IPS DF 6.9 (cell line): ENCODE measurements at places on chromosomes 3 and 15.

- H3K4me3 ChIP-seq: no peak overlapping the region
- H3K4me1 ChIP-seq: 0 out of 2 replicates have a peak, but pooled peaks cover 5% of the 10 kb centered on the region
- no peak for DNase-seq
- H3K36me3 ChIP-seq: no peaks in the 10 kb centered on the region
- H3K27me3 ChIP-seq: no peaks in the 10 kb centered on the region
Observed at GRCh38 chr3:126897943-126898342, 85.0 kb upstream of the PLXNA1 start.

GRCh38 chr15:50556642-50557371 is 10.3 kb upstream of the USP50 start:
- no peaks in the 10 kb centered on the region for H3K27me3 ChIP-seq
- H3K36me3 ChIP-seq: no peaks in the 10 kb centered on the region

DNA sequence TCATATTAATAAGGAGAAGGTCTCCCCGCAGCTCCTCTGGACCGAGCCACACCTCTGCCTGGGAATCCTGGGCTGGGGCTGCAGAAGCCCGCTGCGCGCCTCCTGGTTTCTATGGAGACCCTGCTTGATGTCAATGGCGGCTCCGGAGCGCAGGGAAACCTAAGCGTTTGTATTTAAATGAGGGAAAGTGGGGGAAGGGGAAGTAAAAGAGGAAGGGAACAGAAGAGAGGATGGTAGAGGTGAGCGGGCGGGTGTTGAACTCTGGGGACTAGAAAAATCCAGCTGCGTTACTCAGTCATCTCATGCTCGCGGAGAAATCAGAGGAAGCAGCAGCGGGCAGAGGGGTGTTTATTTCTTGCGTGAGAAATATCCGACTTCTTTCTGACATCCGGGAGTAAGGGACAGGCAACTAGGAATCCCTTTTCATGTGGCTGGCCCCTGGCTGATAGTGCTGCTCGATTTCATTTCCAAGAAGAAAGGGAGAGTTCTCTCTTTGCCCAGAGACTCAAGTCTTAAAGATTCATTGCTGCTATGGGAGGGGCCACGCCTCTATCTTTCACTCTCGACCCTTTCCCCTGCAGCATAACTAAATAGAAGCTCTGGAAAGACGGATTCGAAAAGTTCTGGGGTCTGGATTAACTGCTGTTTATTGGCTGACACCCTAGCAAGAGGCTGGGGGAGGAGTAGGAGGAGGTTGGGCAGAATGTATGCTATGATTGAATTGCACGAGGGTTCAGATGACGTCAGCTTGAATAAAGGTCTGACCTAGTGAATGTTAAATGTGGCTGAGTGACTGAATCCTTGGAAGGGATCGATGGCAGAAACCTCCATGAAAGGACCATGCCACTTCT is 110.5 kb upstream of the GAP43 start:
- H3K27ac ChIP-seq: no peak overlapping the region
- H3K27me3 ChIP-seq: no peaks in the 10 kb centered on the region; the same call in 1 of the 2 replicates
- H3K36me3 ChIP-seq: no peaks in the 10 kb centered on the region

- H3K36me3 ChIP-seq: no peaks in the 10 kb centered on the region
- H3K4me1 ChIP-seq: peaks cover 1% of the 10 kb centered on the region; the same call in 1 of the 2 replicates
- no peak overlapping the region for H3K4me3 ChIP-seq
- H3K27me3 ChIP-seq: no peaks in the 10 kb centered on the region
Observed at GRCh38 chr15:63191895-63192618, 2.7 kb downstream of the RAB8B start.

DNA sequence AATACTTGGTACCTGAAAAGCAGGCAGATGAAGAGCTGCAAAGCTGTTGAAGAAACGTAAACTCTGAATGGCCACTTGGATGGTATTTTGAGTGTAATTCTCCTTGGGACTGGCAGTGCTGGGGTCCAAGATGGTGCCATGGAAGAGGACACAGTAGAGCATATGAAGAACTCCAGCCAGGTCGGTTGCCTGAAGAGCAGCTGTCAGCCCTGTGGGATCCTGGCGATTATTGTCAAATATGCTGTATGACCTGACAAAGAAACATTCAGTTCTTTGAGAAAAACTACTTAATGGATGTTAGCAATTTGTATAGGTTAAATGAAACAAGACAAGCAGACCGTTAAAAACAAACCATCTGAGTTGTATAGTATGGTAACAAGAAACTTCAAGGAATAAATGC is 44.8 kb downstream of the ISL2 start:
- no peak overlapping the region for H3K4me3 ChIP-seq
- no peaks in the 10 kb centered on the region for H3K4me1 ChIP-seq
- H3K36me3 ChIP-seq: no peaks in the 10 kb centered on the region

- no peak overlapping the region for H3K4me3 ChIP-seq
- no peaks in the 10 kb centered on the region for H3K4me1 ChIP-seq
- peak; percentile 50 for DNase-seq
Observed at GRCh38 chr3:100254168-100254777, 6.5 kb upstream of the TBC1D23 start.

GRCh38 chr15:44713006-44713966 is 2.0 kb downstream of the B2M start:
- no peak overlapping the region for H3K27ac ChIP-seq
- H3K4me1 ChIP-seq: no peaks in the 10 kb centered on the region
- no peaks in the 10 kb centered on the region; the same call in 1 of the 2 replicates for H3K36me3 ChIP-seq
- no peak for DNase-seq

DNA sequence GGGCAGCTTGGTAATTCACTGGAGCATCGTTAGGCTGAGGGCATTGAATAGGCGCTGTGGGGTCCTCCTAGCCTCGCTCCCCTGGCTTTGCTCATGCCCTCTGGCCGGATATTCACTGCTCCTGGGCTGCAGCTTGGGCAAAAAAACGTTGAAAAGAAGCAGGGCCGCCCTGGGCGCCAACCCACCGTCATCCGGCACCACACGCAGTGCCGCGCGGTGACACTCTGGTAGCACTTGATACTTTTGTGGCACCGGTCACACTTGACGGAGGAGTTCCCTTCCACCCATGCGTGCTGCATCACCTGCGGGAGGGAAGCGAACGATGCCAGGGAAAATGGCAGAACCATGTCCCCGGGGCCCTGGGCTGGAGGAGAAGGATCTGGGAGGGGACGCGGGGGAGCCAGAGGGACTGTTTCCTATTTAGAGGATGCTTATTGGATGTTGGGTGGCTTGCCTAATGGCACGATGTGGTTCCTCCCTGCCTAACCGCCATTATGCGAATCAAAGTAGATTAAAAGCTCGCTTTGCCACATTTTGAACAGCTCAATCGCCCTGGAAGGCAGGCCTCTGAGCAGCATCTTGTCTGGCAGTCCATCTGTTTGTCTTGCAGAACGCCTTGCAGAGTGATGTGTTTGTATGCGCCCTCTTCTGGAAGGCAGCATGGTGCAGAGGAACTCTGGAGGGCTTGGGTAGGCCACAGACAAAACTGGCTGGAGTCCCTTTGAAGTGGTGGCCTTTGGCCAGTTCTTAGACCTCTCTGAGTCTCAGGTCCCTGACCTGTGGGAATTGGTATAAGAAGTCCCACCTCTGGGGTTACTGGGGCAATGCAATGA is 93.2 kb downstream of the DGKG start:
- peak; percentile 22 for DNase-seq
- no peaks in the 10 kb centered on the region for H3K36me3 ChIP-seq
- no peak overlapping the region for H3K27ac ChIP-seq
- H3K27me3 ChIP-seq: no peaks in the 10 kb centered on the region
- no peak overlapping the region for H3K4me3 ChIP-seq

DNA sequence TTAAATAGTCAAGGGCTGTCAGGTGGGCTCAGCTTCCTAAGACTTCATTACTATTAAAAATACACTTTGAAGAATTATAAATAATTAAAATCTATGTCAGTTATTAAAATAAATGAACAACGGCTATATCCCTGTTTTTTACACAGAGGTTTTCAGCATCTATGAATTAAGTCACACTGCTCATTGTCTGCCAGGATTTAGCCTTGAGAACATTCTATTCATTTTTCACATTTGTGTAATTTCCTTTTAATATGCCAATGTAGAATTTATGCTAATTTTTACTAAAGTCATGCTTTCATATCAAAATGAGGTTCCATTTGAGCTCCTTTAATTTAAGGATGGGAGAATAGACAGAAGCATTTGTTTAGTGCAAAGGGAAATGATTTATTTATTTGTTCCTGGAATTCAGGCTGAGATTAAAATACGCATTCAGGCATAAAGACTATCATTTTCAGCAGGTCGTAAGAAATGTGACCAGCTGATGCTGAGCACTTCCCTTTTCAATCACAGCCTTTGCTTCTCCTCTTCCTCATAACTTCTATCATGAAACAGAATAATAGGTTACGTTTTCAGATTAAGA is 345.1 kb downstream of the MFSD1 start:
- H3K27me3 ChIP-seq: no peaks in the 10 kb centered on the region
- H3K4me1 ChIP-seq: no peaks in the 10 kb centered on the region
- no peak for DNase-seq
- no peak overlapping the region for H3K27ac ChIP-seq
- H3K36me3 ChIP-seq: no peaks in the 10 kb centered on the region

DNA sequence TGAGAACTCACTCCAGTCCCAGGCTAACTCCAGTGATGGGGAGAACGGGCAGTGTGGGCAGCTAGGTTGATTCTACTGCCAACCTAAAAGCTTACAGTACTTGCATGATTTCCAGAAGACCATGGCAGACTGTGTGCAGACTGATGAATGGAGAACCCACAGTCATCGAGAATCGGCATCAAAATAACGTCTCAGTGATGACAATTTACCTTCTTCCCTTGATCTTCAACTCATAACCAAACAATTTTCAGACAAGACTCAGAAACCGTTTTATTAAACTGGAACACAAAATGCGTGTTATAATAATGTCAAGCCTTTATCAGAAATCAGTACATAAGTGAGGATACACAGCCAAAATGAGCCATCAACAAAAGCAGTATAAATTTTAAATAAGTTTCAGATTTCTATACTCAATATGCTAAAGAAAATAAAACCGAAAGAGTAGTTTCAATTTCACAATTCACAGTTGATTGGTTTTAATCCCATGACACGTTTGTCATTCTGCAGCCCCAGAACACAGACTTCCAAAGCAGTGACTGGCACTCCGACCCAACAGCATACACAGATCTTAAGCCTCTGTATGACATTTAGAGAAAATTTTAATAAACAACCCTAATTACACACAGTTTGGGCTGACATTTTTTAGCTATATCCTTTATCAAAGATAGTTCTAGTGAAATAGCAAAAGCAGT is 54.5 kb downstream of the ZMAT3 start:
- no peaks in the 10 kb centered on the region for H3K36me3 ChIP-seq
- no peaks in the 10 kb centered on the region for H3K27me3 ChIP-seq
- DNase-seq: no peak
- H3K27ac ChIP-seq: no peak overlapping the region
- H3K4me1 ChIP-seq: no peaks in the 10 kb centered on the region

DNA sequence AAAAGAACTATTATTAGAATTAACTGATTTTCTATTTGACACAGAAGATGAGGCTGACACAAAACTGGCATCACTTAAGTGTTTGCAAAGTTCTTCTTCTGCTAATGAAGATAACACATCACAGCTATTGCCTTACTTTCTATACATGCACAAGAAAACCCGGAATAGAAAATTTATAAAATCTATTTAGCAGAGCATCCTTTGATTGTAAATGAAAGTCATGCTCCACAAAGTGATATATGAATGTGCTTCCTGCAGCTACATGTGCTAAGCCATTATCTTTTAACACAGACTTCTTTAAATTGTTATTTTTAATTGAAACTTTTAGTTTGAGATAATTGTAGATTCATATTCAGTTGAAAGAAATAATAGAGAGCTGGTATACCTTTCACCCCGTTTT is 27.0 kb downstream of the DENND4A start:
- no peaks in the 10 kb centered on the region for H3K4me1 ChIP-seq
- no peak for DNase-seq
- H3K27ac ChIP-seq: no peak overlapping the region
- H3K36me3 ChIP-seq: no peaks in the 10 kb centered on the region
- H3K4me3 ChIP-seq: no peak overlapping the region
